ENCODE measurements at places on chromosomes 5 and 9. TPM values are rescaled to one million over a fixed set of nuclear protein-coding genes. Genes with fewer than 3 reads are reported as not detected.

GRCh38 chr9:89502671-89503070 is 4.8 kb upstream of the SEMA4D start:
- H3K4me1 ChIP-seq = peaks cover 3% of the 10 kb centered on the region
- no peak for DNase-seq
- no peaks in the 10 kb centered on the region for H3K36me3 ChIP-seq
- H3K27me3 ChIP-seq = no peaks in the 10 kb centered on the region
- H3K4me3 ChIP-seq = no peak overlapping the region

GRCh38 chr5:20353499-20353898 is 365.5 kb upstream of the CDH18 start:
- H3K36me3 ChIP-seq = no peaks in the 10 kb centered on the region
- H3K27ac ChIP-seq = no peak overlapping the region
- no peaks in the 10 kb centered on the region for H3K27me3 ChIP-seq
- H3K4me1 ChIP-seq = no peaks in the 10 kb centered on the region
- DNase-seq = no peak

DNA sequence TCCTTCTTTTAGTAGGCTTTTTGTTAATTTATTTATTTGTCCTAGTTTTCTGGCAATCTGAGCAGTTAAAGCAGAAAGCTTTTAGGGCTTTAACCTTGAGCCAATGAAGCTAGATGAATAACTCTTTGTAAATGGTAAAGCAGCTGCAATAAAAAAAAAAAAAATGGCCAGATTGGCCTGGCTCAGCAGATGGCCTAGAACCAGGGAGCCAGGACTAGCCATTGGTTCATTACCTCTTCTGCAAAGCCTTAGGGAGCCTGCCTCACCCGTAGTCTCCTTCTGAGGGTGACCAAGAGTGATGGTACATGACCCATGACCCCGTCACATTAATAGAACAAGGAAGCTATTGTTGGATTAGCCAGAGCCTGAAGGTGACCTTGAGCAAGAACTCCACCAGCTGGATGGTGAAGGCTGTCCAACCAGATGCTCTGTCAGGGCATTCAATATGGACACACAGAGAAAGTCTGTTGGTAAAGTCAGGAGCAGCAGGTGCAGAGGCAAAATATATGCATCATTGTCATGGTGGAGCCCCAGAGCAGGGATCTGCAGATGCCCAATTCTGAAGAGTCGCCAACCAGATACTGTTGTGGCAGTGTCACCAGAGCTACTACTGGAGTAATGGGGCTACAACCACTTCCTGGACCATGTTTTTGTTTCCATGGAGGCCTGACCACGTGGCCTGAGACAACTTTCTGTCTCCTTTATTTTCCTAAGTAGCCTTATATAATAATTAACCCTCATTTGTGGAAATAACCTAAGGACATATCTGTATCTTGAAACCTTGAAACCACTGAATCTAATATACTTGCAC is 100.7 kb downstream of the MTX3 start:
- no peak overlapping the region for H3K4me3 ChIP-seq
- no peaks in the 10 kb centered on the region for H3K27me3 ChIP-seq
- no peak for DNase-seq
- no peak overlapping the region for H3K27ac ChIP-seq
- H3K4me1 ChIP-seq = no peaks in the 10 kb centered on the region

DNA sequence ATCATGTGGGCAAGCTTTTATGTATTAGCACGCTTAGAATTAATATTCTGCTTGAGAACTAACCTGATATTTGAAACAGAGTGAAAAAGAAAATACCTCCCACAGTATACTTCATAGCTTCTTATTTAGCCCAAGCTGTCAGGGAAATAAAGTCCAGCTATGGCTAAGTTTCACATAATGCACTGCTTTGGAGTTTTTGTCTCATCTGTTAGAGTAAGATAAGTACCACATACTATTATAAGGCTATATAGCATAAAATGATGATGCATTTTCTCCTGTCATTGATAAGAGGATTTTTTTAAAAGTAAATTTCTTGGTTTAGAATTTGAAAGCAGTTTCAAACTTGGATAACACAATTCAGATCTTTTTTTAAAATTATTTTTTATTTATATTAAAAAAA is 2.4 kb upstream of the ANKDD1B start:
- H3K27ac ChIP-seq = no peak overlapping the region
- DNase-seq = no peak
- H3K36me3 ChIP-seq = no peaks in the 10 kb centered on the region
- no peaks in the 10 kb centered on the region for H3K4me1 ChIP-seq
- H3K4me3 ChIP-seq = no peak overlapping the region

DNA sequence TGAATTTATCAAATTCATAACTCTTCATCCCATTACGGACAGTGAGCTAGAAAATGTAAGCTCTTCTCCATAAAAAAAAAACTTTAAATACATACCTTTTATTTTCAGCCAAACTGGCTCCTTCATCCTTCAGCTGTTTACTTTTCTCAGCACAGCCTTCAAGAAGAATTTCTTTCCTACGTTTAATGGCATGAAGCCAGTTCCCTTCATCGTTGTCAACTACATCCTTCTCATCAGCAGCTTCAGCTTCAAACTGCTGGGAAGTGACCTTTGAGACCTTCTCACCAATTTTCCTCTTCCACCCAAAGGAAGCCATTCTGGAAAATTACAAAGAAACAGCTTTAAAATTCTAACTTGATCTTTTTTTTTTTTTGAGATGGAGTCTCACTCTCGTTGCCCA is 9.1 kb downstream of the TTC33 start:
- no peak overlapping the region for H3K4me3 ChIP-seq
- no peaks in the 10 kb centered on the region for H3K27me3 ChIP-seq
- no peaks in the 10 kb centered on the region for H3K36me3 ChIP-seq
- no peak for DNase-seq
- H3K27ac ChIP-seq = no peak overlapping the region

GRCh38 chr5:9523090-9523823 is 22.6 kb downstream of the SEMA5A start:
- H3K36me3 ChIP-seq = no peaks in the 10 kb centered on the region
- H3K4me1 ChIP-seq = no peaks in the 10 kb centered on the region
- H3K27me3 ChIP-seq = no peaks in the 10 kb centered on the region
- DNase-seq = no peak
- no peak overlapping the region for H3K27ac ChIP-seq
- no peak overlapping the region for H3K4me3 ChIP-seq

DNA sequence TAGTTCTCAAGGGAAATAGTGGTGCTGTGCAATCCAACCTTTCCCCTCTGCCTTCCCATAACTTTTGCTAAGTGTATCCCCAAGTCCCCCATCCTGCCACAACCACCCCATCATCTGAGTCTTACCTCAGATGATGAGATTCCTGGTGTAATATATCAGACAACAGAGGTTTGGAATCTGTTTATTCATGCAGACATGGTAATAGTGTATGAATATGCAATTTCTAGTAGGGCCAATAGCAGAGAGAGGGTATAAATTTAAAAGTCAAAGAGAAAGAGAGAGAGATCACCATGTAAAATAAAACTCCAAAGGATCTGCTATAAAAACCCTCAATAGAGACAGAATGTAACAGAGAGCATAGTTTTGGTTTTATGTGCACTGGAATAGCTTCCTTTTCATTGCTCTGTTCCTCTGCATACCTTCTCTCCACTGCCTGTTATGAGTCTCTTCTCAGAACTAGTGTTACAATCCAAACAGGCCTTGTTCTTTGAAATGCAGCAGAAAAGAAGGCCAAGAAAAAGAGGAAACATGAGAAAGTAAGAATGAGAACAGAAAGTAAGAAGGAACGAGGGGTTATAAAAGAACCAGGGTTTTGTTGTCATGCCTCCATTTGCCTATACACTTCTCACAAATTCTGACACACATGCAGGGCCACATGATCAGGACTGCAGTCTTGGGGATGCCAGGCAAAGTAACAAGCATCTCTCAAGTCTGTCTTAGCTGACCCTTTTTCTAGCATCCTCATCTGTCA is 278.0 kb downstream of the CETN3 start:
- H3K4me3 ChIP-seq = no peak overlapping the region
- no peak for DNase-seq
- H3K4me1 ChIP-seq = no peaks in the 10 kb centered on the region
- no peaks in the 10 kb centered on the region for H3K36me3 ChIP-seq
- no peaks in the 10 kb centered on the region for H3K27me3 ChIP-seq

DNA sequence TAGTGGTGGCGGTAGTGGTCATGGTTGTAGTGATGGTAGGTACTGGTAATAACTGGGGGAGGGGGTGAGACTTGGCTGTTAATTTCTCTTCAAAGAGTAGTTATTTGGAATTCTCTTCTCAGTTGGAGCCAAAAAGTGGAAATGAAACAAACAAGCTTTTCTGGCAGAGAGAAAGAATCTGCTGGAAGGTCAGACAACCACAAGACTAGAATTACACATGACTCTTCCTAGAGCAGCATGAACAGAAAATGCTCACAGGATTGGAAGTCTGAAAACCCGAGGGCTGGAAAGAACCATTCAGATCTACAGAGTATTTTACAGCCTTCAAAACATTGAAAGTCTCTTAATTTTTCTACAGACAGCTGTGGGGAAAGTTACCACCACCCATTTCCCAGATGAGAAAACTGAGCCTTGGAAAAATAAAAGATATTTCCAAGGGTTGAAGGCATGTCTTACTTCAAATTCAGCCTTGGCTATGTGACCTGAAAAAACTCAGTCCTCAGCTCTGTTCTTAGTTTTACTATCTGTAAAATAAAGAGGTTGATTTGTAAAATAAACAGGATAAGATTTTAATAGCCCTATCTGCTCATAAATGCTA is 42.9 kb upstream of the TRIM32 start:
- no peak overlapping the region for H3K4me3 ChIP-seq
- no peak for DNase-seq
- peaks cover 5% of the 10 kb centered on the region for H3K4me1 ChIP-seq
- no peaks in the 10 kb centered on the region for H3K36me3 ChIP-seq
- no peak overlapping the region for H3K27ac ChIP-seq

GRCh38 chr9:135468854-135469521 is 10.6 kb upstream of the PPP1R26 start:
- no peaks in the 10 kb centered on the region for H3K36me3 ChIP-seq
- H3K4me1 ChIP-seq = peaks cover 2% of the 10 kb centered on the region
- DNase-seq = no peak
- no peak overlapping the region for H3K4me3 ChIP-seq
- no peaks in the 10 kb centered on the region for H3K27me3 ChIP-seq

- no peaks in the 10 kb centered on the region for H3K27me3 ChIP-seq
- H3K4me3 ChIP-seq = peak overlapping the region; percentile 19
- no peaks in the 10 kb centered on the region for H3K36me3 ChIP-seq
- no peak overlapping the region for H3K27ac ChIP-seq
- H3K4me1 ChIP-seq = no peaks in the 10 kb centered on the region
- no peak for DNase-seq
Observed at GRCh38 chr5:65828022-65828896, 98.1 kb upstream of the ERBIN start.

GRCh38 chr5:146015001-146015400 is 78.6 kb downstream of the SH3RF2 start:
- no peak for DNase-seq
- H3K27ac ChIP-seq = no peak overlapping the region
- no peaks in the 10 kb centered on the region for H3K27me3 ChIP-seq
- no peaks in the 10 kb centered on the region for H3K4me1 ChIP-seq
- H3K4me3 ChIP-seq = no peak overlapping the region

GRCh38 chr9:132876849-132877248 is 1.2 kb downstream of the AK8 start:
- no peaks in the 10 kb centered on the region for H3K36me3 ChIP-seq
- DNase-seq = no peak
- H3K27ac ChIP-seq = no peak overlapping the region
- no peaks in the 10 kb centered on the region for H3K27me3 ChIP-seq
- no peak overlapping the region for H3K4me3 ChIP-seq

- H3K27me3 ChIP-seq = no peaks in the 10 kb centered on the region
- H3K27ac ChIP-seq = no peak overlapping the region
- no peak for DNase-seq
Observed at GRCh38 chr5:130168211-130168610, 263.9 kb downstream of the CHSY3 start.

DNA sequence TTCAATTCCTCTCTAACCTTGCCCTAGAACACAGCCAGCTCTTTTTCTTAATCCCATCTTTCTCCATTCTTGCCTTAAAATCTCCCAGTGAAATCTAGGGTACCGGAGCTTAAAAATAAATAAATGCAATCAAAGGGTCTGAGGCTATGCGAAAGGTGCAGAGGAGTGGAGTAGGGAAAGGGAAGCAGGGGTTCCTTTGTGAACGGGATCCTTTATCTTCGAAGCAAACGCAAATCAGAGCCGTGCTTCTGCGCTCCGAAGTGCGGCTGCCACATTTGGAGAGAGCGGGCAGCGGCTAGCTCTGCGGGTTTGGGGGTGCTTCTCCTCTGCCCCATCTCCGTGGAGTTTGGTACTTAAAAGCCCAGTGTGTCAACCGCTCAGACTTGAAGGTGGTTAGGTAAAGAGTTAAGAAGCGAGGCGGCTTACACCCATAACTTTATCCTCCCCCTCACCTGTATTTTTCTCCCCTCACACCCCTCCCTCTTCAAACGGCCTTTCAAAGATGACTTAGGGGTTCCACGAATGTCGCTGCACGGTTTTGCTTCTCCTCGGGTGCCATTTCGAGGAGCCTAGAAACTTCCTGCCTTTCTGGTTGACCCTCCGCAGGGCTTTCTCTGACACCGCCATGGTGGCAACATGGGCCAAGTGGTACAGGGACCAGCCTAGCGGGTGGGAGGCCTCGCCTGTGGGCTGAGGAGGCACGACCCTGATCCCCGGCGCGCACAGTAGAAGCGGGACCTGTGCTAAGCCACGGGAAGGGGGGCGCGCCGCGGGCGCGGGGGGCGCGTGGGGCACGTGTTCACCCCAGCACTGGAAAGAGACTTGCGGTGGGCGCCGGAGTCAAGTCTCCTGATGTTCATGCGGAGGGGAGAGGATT is 31.7 kb upstream of the NFIB start:
- no peak for DNase-seq
- H3K27ac ChIP-seq = no peak overlapping the region
- no peaks in the 10 kb centered on the region for H3K36me3 ChIP-seq
- no peak overlapping the region for H3K4me3 ChIP-seq

GRCh38 chr5:175463641-175464040 is 14.7 kb upstream of the SFXN1 start:
- H3K4me3 ChIP-seq = no peak overlapping the region
- DNase-seq = no peak
- H3K36me3 ChIP-seq = no peaks in the 10 kb centered on the region

The TXNDC8 gene
- total RNA-seq = not detected

The FOXD4L5 gene
- total RNA-seq = not detected

The NOXA1 gene
- 18.5 TPM for total RNA-seq

The CEL gene
- total RNA-seq = 6.7 TPM

The PCDHB11 gene
- 2.5 TPM for total RNA-seq

The WWC1 gene
- total RNA-seq = 2.0 TPM

The ARHGAP26 gene
- 7.1 TPM for total RNA-seq
